ENCODE measurements at places on chromosomes 11 and 22.

DNA sequence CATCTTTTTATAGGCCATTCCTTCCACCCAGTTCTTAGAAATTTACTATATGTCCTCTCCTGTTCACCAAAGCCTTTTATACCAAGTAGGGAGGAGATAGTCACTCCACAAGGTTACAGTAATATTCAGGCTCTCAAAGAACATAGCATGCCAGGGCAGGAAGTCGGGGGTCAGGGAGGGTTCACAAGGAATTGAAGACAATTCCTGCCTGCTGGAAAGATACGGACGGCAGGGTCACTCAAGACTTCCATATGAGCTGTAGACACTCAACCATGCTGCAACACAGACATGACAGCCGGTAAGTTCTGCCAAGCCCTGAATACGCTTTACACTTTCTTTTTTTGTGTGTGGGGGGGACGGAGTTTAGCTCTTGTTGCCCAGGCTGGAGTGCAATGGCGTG lies 700 bp downstream of the C22orf31 start:
- DNase-seq, result no peak

DNA sequence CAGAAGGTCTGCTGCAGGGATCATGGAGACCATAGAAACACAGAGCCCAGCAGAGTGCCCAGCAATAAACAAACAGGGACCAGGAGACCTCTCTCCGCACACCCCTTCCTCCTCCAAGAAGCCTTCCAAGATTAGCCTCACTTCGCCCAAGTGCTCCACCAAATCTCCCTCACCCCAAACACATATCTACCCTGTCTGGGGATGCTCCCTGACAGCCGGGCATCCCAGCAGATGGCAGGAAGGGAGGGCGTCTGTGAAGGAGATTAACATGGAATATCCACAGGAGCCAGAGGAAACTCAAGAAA lies 26.5 kb downstream of the ARAP1 start:
- DNase-seq, result no peak

DNA sequence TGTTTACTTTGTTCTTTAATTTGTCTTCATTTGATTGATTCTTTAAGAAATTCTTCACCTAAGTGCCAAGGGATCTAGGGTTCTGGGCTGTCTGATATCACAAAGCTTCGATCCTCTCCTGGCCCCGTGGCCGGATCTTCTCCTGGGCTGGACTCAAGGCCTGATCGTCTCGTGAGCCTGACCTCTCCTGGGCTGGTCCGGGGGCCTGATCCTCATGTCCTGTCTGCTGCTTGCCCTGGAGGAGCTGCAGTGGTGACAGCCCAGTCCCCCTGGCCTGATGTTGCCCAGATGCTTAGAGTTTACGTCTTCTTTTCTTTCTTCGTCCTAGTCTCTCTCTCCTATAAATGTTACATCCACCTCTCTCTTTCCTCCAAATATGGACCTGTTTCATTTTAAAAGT lies 3.3 kb downstream of the NADSYN1 start:
- no peak for DNase-seq

- DNase-seq, result no peak
These were observed 228.6 kb downstream of the BRD1 start for GRCh38 chr22:49599039-49599438.

DNA sequence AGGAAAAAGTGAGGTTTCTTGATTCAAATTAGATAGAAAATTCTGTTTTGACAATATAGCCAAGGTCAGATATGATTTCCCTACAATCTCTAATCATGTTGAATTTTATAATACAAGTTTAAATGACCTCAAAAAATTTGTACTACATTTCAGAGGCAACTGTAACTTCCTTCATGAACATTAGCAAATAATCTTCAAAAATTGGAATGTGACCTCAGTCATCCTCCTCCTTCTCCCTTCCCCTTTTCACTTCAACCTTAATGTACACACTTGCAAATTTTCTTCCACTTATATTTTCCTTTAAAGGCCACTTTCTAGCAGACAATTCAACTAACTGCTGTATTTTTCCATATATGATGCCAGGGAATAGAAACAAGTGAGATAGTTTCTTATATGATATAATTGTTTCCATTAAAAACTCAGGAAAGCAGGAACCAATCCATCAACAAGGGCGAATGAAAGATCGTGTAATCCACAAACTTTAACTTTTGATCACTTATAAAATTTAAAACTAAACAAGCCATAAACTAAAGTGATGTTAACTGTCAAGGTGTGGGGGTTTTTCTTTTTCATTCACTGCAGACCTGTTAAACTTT lies 60.3 kb downstream of the MAML2 start:
- no peak for DNase-seq

DNA sequence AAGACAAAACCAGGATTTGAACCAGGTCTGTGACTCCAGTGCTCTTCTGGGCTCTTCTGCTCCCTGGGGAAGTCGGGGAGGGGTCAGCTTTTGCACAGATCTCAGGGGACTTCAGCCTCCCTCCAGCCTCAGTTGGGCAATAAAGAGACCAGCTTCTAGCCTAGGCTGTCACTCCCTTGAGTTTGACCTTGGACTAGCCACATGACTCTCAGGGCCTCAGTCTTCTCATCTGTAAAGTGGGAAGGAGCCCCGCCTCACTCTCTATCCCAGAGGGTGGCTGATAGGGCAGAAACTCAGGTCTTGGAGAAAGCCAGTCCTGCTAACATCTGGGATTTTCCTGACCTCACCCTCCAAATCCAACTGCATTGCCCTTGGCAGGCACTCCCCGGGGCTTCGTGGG lies 38.7 kb downstream of the ELFN2 start:
- no peak for DNase-seq

GRCh38 chr11:70885281-70886231 lies 366.8 kb downstream of the SHANK2 start:
- DNase-seq, result no peak

DNA sequence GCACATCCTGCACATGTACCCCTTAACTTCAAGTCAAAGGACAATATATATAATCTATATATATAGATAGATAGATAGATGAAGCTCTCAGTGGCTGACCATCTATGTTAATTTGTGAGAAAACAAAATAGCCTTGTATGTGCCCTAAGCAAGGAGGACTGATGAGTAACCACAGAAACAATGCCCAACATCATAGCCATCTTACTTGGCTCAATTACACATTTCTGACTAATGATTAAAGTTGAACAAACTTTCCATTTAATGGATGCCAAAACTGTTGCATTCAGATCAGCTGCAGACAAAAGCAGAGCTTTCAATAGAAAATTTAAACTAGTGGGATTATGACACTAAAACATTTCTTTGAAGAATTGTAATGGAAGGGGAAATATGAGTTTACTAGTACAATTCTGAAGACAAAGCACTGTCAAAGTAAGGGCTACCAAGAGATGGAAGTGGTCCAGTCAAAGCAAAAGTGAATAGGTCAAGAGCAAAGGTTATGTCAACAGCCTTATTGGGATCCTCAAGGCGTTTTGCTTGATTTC lies 1188.2 kb upstream of the RAG2 start:
- DNase-seq, result no peak

DNA sequence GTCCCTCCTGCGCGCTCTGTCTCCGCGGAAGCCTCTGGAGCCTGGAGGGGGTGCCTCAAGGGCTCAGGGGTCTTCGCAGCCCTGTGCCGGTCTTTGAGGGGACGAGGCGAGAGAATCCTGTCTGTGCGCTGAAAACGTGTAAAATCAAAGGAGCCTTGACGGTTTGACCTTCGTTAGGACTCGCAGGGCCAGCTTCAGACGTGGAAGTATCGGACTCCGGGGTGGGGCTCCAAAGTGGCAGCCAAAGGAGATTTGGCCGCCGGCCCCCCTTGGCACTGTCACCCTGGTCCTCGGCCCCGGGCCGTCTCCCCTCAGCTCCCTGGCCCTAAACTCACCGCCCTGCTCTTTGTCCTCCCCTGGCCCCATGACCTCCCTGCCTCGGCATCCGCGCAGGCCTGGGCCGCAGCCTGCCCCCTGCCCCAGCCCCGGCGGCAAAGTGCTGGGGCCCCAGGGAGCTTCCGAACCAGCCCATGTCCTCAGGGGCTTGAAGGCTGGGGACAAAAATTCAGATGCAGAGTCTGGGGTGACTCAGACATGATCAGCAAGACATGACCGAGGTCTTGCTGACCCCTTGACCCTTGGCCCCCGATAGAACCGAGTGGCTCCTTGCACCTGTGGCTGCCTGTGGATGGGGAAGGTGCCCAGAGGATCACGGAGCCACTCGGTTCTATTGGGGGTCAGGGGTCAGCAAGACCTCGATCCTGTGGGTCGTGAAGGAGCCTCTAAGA lies 6.9 kb upstream of the PHRF1 start:
- DNase-seq, result no peak

DNA sequence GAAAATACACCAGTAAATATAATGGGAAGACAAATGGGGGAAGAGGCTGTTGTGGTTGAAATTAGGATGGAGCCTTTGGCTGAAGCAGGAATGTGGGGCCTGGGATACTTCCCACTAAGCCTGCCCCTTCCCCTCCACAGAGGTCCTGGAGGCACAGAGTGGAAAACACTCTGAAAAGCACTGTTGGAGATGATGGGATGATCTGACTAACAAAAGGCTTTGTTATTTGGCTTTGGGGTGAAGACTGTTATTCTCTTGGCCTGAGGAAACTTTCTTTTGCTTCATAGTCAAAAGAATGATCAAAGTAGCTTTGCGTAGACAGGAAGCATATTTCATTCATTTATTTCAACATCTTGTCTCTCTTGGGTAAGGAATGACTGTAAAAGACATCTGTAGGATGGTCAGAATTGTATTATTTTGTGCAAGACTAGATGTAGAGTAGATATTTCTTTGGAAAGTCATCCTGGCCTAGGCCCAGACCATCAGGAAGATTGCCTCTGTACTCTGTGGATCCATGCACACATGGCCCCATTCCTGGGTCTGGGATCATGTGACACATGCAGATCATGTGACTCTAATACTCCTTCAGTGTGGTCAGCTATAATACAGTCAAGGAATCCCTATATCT lies 111.4 kb downstream of the SPON1 start:
- DNase-seq, result no peak

GRCh38 chr11:122656631-122657101 lies 1.1 kb downstream of the UBASH3B start:
- DNase-seq, result peak; percentile 21

DNA sequence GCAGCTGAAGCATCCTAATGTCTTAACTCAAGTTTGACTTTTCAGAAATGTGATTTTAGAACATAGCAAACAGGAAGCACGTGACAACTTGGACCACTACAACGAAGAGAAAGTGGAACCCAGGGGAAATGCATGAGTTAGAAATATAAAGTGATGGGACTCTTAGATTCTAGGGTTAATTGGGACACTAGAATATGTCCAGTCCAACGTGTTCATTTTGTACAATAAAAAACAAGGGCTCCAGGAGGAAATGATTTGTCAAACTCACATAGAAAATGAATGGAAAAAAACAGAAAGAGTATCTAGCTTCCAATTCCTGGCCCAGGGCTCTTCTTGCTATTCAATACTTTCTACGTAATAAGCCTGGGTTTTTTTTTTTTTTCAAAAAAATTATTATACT lies 30.7 kb downstream of the TIMP3 start:
- DNase-seq, result no peak

DNA sequence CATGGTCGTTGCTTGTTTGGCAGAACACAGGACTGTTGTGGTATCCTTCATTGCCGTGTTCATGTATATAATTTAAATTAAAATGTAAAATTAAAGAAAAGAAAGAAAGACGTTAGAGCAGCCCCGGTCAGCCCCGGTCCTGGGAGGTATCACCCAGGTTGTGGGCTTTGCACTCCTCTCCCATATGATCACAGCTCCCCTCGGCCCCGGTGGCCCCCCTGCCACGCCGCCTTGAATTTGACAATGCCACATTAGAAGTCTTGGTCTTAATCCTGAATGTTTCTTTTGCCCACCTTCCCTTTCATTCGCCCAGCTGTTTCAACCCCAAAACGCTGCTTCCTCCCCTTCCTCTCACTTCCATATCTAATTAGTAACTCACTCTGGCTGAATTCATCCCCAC lies 11.4 kb downstream of the APOBEC3A start:
- no peak for DNase-seq

DNA sequence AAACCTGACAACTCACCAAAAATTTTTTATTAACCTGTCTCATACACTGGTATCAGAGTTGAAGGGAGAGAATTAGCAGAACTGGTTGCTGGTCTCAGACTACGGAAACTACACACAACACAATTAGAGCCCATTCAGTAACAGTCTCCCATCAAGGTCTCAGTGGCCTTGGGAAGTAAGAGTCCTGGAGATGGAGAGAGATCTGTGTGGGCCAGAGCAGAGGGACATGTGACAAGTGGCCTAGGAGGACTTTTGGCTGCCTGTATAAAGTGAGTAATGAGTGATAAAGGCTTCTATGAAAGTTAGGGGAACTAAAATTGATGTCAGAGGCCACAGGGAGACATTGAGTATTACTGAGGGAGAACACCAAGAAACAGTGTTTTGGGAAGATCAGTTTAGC lies 58.9 kb downstream of the PARVA start:
- no peak for DNase-seq

DNA sequence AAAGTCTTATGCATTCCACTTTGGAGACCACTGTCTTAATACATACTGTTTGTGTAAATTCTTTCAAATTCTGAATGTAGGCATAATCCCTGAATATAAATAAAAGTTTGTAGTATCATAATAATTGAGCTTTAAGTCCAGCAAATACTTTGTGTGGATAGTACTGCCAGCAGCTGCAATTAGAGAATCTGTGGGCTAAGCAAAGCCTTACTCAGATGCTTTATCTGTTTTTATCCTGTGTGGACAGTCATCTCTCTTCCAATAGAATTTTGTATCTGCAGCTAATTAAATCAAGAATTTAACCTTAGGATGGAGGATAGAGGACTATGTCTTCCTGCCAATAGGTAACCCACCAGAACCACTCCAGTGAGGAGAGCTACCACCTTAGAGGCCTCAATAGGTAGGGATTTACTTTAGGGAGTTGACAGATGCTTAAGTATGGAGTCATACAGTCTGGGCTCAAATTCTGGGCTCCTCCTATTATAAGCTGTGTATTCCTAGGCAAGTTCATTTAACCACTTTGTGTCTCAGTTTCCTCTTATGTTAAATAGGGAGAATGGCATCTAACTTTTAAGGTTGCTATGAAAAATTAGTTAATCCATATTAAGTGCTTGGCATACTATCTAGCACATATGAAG lies 71.1 kb downstream of the STIM1 start:
- DNase-seq, result no peak

DNA sequence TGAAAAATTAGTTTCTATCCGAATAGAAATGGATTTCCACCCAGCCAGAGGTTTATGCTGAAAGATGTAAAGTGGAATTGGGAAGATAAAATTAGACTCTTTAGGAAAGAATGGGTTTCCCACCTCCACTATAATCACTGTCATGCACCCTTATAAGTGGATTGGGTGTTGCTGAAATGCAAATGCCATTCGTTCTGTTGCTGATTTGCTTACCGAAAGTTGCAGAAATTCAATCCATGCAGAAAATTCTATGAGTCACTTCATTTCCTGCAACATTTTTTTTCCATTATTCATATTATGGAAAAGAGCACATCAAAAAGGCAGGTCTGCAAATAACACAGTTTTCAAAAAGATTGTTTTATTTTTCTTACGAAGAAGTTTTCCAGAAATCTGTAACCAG lies 65.6 kb downstream of the LDLRAD3 start:
- peak; percentile 35 for DNase-seq

GRCh38 chr11:119434591-119435330 lies 11.8 kb upstream of the THY1 start:
- no peak for DNase-seq

All from retinal pigment epithelial cell (primary cell).